ENCODE measurements at places on chromosomes 4 and X. TPM values are rescaled to one million over a fixed set of nuclear protein-coding genes. Genes with fewer than 3 reads are reported as not detected.

GTPBP6 gene
- total RNA-seq, result 35.3 TPM

GLRA2 gene
- total RNA-seq, result not detected

HSFX3 gene
- not detected for total RNA-seq

EMD gene
- 15.1 TPM for total RNA-seq

RBM10 gene
- 58.6 TPM for total RNA-seq

EXOC1L gene
- total RNA-seq, result not detected

CLNK gene
- not detected for total RNA-seq

PHEX gene
- total RNA-seq, result 0.18 TPM

HSFX1 gene
- total RNA-seq, result 0.17 TPM

MAGEC3 gene
- not detected for total RNA-seq

STBD1 gene
- 0.57 TPM for total RNA-seq

SSX1 gene
- total RNA-seq, result not detected

CHST7 gene
- 4.4 TPM for total RNA-seq

WWC2 gene
- total RNA-seq, result 8.0 TPM

FAM47E gene
- total RNA-seq, result 0.11 TPM

PAGE5 gene
- 326 TPM for total RNA-seq

CPEB2 gene
- total RNA-seq, result 1.1 TPM

SPACA5B gene
- total RNA-seq, result not detected

NRK gene
- 4.3 TPM for total RNA-seq

HTRA3 gene
- total RNA-seq, result 0.27 TPM

RAB39B gene
- 0.48 TPM for total RNA-seq

CACNA1F gene
- total RNA-seq, result not detected

ASB5 gene
- 0.57 TPM for total RNA-seq

FGF16 gene
- total RNA-seq, result not detected

OGT gene
- total RNA-seq, result 44.0 TPM

Measured in Daoy (cell line).